Astrocyte (in vitro differentiated cells and primary cell): ENCODE measurements at places on chromosomes 16 and 17. TPM values are rescaled to one million over a fixed set of nuclear protein-coding genes. Genes with fewer than 3 reads are reported as not detected.

DNA sequence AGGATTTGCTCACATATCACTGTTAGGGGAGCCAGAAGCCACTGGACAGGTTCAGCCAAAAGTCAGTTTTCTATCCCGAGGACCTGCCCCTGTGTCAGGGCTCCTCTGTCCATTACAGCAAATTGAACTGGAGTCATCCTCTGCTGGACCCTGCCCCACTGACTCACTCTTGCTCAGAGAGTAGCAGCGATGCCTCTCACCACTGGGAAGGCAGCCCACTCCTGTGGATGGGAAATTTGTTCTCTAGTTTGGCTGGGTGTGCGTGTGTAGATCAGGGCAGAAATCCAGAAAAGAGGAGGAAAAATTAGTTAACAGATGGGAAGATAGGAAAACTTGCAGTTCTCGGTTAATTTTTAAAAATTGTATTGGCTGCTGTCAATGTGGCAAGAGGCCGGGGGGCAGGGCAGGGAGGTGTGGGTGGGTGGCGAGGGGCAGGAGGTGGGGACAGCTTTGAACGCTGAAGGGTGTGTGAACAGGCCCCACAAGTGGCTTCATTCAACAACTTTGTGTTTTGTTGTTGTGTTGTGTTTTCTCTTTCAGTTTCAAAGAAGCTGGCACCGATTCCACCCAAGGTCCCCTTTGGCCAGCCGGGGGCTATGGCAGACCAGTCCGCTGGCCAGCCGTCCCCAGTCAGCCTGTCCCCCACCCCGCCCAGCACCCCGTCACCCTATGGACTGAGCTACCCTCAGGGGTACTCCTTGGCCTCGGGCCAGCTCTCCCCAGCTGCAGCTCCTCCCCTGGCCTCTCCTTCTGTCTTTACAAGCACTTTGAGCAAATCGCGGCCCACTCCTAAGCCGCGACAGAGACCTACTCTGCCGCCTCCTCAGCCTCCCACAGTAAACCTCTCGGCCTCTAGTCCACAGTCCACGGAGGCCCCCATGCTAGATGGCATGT lies 33.6 kb downstream of the ELAC2 start:
- DNase-seq = peak; percentile 96
- no peaks in the 10 kb centered on the region for H3K27me3 ChIP-seq
- no peaks in the 10 kb centered on the region for H3K36me3 ChIP-seq
- peaks cover 17% of the 10 kb centered on the region for H3K4me1 ChIP-seq
- no peak overlapping the region for H3K4me3 ChIP-seq
- H3K27ac ChIP-seq = peak overlapping the region; percentile 55

GINS2 gene
- total RNA-seq = 2.2 and 3.4 TPM in 2 replicates

TBC1D3E gene
- total RNA-seq = not detected in 2 replicates

DNA sequence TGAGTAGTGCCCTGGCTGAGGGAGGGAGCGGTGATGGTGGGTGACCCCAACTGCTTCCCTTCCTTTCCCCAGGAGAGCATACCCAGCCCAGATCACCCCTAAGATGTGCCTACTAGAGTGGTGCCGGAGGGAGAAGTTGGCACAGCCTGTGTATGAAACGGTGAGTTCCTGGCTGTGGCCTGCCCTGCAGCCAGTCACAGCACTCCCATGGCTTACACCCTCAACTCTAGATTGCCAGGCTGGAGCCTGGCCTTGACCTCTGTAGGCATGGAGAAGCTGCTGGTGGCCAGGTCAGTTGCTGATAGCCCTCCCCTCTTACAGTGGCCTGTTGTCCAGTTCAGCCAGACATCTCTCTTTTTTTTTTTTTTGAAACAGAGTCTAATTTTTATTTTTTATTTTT lies 8.6 kb upstream of the NFATC3 start:
- no peak for DNase-seq
- H3K4me1 ChIP-seq = no peaks in the 10 kb centered on the region
- H3K27ac ChIP-seq = no peak overlapping the region
- H3K4me3 ChIP-seq = no peak overlapping the region

GRCh38 chr17:82021107-82021899 lies 1.4 kb downstream of the CENPX start:
- peak; percentile 43 for DNase-seq
- H3K27ac ChIP-seq = no peak overlapping the region
- H3K36me3 ChIP-seq = no peaks in the 10 kb centered on the region
- peaks cover 23% of the 10 kb centered on the region for H3K4me1 ChIP-seq
- H3K27me3 ChIP-seq = no peaks in the 10 kb centered on the region

- H3K36me3 ChIP-seq = no peaks in the 10 kb centered on the region
- no peak overlapping the region for H3K27ac ChIP-seq
- peak; percentile 45 for DNase-seq
- H3K4me1 ChIP-seq = no peaks in the 10 kb centered on the region
- H3K27me3 ChIP-seq = peaks cover 8% of the 10 kb centered on the region
Observed at GRCh38 chr17:80082403-80083135, 18.8 kb upstream of the GAA start.

- H3K27ac ChIP-seq = no peak overlapping the region
- no peak overlapping the region for H3K4me3 ChIP-seq
- H3K36me3 ChIP-seq = no peaks in the 10 kb centered on the region
Observed at GRCh38 chr16:46850619-46851555, 19.9 kb upstream of the C16orf87 start.

NAE1 gene
- 55.0 and 65.0 TPM in 2 replicates for total RNA-seq

ENPP7 gene
- total RNA-seq = not detected in 2 replicates

DNA sequence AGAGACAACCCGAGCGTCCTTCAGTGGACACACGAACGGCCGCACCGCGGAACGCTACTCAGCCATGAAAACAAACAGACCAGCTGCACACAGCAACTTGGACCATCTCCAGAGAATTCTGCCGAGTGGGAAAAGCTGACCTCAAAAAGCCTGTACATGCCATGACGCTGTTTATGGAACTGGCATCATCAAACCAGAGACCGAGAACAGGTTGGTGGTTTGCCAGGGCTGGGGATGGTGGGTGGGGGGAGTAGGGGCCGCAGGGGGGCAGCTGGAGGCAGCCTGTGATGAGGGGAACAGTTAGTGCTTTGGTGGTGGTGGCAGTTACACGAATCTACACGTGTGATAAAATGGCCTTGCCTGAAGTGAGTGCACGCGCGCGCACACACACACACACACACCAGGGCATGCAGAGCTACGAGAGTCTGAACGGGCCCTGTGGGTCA lies 169.8 kb downstream of the LAT start:
- H3K4me1 ChIP-seq = peaks cover 17% of the 10 kb centered on the region
- H3K36me3 ChIP-seq = no peaks in the 10 kb centered on the region
- no peaks in the 10 kb centered on the region for H3K27me3 ChIP-seq
- peak; percentile 29 for DNase-seq
- H3K27ac ChIP-seq = no peak overlapping the region
